Epithelial cell of alveolus of lung (primary cell): ENCODE measurements at places on chromosomes 7 and 10. TPM values are rescaled to one million over a fixed set of nuclear protein-coding genes. Genes with fewer than 3 reads are reported as not detected.

The PILRA gene
- total RNA-seq: 4.4 TPM in 1 of 2 replicates, not detected in the other

The LRRN3 gene
- 1.2 and 16.3 TPM in 2 replicates for total RNA-seq

The KCNH2 gene
- under 0.01 and 0.16 TPM in 2 replicates for total RNA-seq

The SPDYE2B gene
- not detected in 2 replicates for total RNA-seq

The CUZD1 gene
- 0.08 and 0.13 TPM in 2 replicates for total RNA-seq

The NODAL gene
- total RNA-seq: not detected in 2 replicates

The MYH16 gene
- 0.26 TPM in 1 of 2 replicates, not detected in the other for total RNA-seq

The ACTL6B gene
- not detected in 2 replicates for total RNA-seq

The OR6B1 gene
- total RNA-seq: not detected in 2 replicates

The BTBD16 gene
- total RNA-seq: not detected in 2 replicates

The MKI67 gene
- total RNA-seq: 16.5 and 19.7 TPM in 2 replicates

The SPDYE5 gene
- total RNA-seq: not detected in 2 replicates

The ERVW-1 gene
- total RNA-seq: 0.16 TPM in 1 of 2 replicates, not detected in the other

The UPK3B gene
- total RNA-seq: 0.91 TPM in 1 of 2 replicates, not detected in the other

The CACNB2 gene
- 1.3 and 12.4 TPM in 2 replicates for total RNA-seq

The MYL10 gene
- not detected in 2 replicates for total RNA-seq

The TMEM213 gene
- total RNA-seq: not detected in 2 replicates

The SERPINE1 gene
- total RNA-seq: 85.0 and 3,652 TPM in 2 replicates

The TRIL gene
- 4.1 and 11.4 TPM in 2 replicates for total RNA-seq

The SFTPA1 gene
- total RNA-seq: not detected in 2 replicates

The NPTX2 gene
- 0.96 and 1.3 TPM in 2 replicates for total RNA-seq

The TEX36 gene
- not detected in 2 replicates for total RNA-seq

The ZNF503 gene
- total RNA-seq: 22.2 and 112 TPM in 2 replicates

The CFTR gene
- total RNA-seq: 0.13 and 23.3 TPM in 2 replicates

The ANXA8L1 gene
- 0.56 and 5.7 TPM in 2 replicates for total RNA-seq

The UNCX gene
- not detected in 2 replicates for total RNA-seq

The MRPS33 gene
- 29.1 and 33.2 TPM in 2 replicates for total RNA-seq

The FXYD4 gene
- total RNA-seq: not detected in 2 replicates
